ENCODE measurements at places on chromosomes 2 and 18.

GRCh38 chr18:9569178-9569577 is 45.2 kb downstream of the PPP4R1 start:
- DNase-seq, result no peak

GRCh38 chr2:69034845-69035244 is 21.9 kb downstream of the ANTXR1 start:
- DNase-seq, result no peak

- DNase-seq, result no peak
Observed at GRCh38 chr2:77013953-77014352, 508.2 kb downstream of the LRRTM4 start.

DNA sequence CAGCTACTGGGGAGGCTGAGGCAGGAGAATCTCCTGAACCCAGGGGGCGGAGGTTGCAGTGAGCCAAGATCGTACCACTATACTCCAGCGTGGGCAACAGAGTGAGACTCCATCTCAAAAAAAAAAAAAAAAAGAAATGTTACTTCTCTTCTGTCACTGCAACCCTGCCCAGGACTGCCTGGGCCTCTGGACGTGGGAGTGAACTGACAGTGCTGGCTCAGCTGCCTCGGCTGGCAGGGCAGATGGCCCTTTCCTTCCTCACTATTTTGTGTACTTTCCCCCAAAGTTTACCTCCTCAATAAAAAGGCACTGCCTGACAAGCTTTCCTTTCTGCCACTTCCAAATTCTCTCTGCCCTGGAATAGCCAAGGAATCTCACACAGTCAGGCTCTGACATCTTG is 12.5 kb upstream of the GPR155 start:
- no peak for DNase-seq

- no peak for DNase-seq
Observed at GRCh38 chr2:156211318-156211717, 121.2 kb downstream of the NR4A2 start.

Data from stimulated activated CD4-positive, alpha-beta T cell treated with anti-CD3 and anti-CD28 coated beads, Interleukin-15, amount 100 ng/mL, for 48 hours (primary cell).